CD4-positive, alpha-beta T cell treated with Interleukin-6 at 100 ng/mL for 8 hours (primary cell): ENCODE measurements at places on chromosomes 4 and X.

DNA sequence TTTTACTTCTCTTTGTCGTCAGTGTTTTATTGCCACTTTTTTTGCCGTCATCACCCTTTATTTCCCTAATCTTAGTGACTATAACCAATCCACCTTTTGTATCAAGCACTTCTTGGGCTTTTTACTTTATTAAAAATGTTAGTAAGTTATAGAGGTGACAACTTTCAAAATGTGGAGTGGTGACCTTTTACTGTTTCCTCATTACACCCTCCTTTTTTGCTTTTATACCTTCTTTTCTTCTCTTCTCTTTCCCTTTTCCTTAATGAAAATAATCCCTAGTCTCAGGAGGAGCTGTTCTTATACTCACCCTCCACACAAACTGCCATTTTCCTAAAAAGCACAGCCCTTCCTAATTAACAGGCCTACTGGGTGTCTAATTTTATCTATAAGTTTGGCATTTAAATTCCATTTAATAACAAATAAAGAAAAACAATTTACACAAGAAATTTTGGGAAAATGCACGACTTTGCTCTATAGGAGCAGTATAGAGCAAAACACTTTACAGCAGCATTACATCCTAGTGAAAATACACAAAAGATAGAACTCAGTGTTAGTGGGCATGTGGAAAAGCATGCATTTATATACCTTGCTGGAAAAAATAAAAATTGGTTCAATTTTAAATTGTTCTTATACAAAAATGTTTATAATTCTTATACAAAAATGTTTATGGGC is 27.3 kb downstream of the BBS12 start:
- no peak for DNase-seq

GRCh38 chr4:120769227-120769626 is 153.3 kb downstream of the PRDM5 start:
- no peak for DNase-seq

- no peak for DNase-seq
Measured at GRCh38 chr4:112855058-112855457, 194.4 kb upstream of the ANK2 start.

DNA sequence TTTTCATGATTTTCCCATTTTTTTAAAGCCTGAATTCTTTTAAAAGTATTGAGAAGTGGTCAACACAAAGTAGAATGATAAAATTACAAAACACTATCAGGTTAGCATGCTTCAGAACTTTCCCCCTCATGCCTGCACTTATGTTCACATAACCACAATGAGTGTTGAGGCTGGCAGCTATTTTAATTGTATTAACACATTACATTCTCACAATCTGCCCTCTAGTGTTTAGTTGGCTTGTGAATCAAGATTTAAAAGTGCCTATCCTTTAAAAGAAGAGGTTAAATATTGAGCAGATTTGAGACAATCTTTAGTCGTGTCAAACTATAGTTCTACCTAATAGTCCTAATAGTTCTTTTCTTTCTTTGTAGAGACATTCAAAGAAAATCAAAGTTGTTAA is 93.6 kb upstream of the NAP1L5 start:
- no peak for DNase-seq

DNA sequence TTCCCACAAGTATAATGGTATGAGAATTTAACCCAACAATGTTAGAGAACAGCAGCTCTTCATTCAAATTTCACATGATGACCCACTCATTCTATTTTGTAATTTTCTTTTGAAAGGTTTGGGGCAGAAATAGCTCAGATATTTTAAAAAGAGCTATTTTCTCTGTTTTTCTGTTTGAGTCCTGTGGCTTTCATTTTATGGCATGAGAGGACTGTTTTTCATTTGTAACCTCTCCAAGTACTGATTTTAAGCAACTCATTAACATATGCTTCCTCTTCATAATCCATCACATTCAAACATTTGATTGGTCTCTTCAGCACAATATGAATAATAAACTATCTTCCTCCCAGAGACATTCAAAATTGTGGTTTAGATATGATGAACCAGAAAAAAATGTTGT is 129.0 kb upstream of the TEX13A start:
- DNase-seq: no peak

DNA sequence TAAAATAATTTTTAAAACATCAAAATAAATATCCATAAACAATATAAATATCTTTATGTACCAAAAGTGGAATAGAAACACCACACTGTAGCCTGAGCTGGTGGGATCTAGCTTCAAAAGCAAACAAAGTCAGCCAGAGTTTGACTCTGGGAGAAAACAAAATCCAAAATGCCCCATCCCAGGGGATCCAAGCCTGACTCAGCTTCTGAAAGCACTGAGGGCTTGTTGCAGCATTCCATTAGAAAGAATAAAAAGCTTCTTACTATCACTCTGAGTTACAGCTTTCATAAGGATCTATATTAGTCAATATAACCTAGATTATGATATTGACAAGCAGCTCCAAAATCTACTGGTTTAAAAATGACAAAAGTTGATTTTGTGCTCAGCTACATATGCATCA is 149.7 kb upstream of the ANKRD50 start:
- DNase-seq: no peak

- DNase-seq: no peak
Measured at GRCh38 chr4:2394528-2394927, 23.9 kb downstream of the ZFYVE28 start.

GRCh38 chr4:13535708-13536361 is 8.5 kb downstream of the NKX3-2 start:
- no peak for DNase-seq

DNA sequence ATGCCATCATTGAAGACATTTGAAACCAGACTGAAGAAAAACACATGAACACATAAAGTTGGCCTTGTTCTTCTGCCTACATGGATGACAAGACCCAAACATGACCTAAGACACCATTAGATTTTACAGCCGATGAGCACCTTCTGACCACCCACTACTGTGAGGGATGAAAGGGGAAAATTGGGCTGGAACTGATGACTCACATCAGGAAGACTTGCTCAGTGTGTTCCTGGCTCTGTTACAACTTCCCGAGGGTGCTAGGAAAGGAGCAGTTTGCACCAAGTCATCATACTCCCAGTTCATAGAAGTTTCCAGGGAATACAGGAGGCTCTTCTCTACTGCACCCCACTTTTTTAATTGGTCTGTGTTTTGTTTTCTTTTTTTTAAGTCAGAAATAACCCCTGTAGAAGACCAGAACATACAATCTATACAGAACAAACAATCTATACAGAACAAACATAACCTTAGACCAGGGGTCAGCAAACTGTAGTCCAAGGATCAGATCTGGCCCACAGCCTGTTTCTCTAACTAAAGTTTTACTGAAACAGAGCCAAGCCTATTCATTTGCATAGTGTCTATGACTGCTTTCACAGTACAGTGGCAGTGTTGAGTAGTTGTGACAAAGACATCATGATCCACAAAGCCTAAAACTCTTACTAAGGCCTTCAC is 25.3 kb downstream of the BTC start:
- no peak for DNase-seq

GRCh38 chr4:141307241-141307689 is 86.6 kb downstream of the ZNF330 start:
- peak; percentile 40 for DNase-seq

- DNase-seq: peak; percentile 17
Measured at GRCh38 chrX:54495814-54496516, at the start of gene FGD1. TSS of gene FGD1 (minus strand) at chrX:54496234. CDS start at chrX:54495432, 802 bp downstream.

GRCh38 chr4:139666735-139667281 is 1.2 kb downstream of the MGST2 start:
- DNase-seq: peak; percentile 4

- DNase-seq: no peak
Measured at GRCh38 chr4:38073596-38074234, 113.5 kb downstream of the PTTG2 start.

GRCh38 chr4:34920032-34920431 is 1324.3 kb downstream of the ARAP2 start:
- DNase-seq: no peak

- no peak for DNase-seq
Measured at GRCh38 chr4:22458098-22458497, 57.8 kb downstream of the ADGRA3 start.

DNA sequence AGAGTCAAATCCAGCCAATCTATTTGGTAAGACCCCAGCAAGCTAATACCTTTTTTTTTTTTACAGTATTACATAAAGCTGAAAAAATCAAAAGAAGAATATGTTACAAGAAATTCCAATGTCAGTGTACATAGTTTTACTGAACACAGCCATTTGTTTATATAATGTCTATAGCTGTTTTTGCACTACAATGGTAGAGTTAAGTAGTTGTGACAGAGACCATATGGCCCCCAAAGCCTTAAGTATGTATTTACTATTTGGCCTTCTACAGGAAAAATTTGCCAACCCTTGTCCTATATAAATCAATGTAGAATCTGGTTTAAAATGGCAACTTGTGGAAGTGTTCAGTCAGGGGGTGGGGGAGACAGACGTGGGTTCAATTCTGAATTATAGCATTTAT is 60.7 kb downstream of the ANTXR2 start:
- DNase-seq: no peak

GRCh38 chr4:100852326-100852725 is 334.5 kb upstream of the EMCN start:
- DNase-seq: no peak

- DNase-seq: peak; percentile 20
Measured at GRCh38 chrX:130975947-130976346, 72.9 kb upstream of the ENOX2 start.

DNA sequence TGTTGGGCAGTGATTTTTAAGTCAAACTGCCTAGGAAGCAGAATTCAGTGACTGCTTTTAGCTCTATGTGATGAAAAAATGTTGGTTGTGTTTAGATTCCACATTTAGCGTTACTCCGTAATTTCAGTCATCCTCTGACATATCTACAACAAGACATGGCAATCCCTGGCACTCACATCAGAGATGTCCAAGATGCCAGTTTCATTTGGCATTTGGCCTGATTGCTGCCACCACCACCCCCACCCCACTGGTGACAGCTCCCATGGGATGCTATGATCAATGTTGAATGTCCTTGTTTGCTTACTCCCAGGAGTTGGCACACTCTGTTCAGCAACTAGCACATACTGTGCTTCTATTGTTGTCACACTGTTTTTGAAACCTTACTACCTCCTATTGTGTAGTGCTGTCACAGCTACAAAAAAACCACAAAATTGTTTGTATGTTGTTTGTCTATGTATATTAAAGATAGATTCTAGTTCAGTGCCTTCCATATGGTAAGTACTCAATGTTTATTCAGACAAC is 101.4 kb downstream of the AWAT2 start:
- no peak for DNase-seq

DNA sequence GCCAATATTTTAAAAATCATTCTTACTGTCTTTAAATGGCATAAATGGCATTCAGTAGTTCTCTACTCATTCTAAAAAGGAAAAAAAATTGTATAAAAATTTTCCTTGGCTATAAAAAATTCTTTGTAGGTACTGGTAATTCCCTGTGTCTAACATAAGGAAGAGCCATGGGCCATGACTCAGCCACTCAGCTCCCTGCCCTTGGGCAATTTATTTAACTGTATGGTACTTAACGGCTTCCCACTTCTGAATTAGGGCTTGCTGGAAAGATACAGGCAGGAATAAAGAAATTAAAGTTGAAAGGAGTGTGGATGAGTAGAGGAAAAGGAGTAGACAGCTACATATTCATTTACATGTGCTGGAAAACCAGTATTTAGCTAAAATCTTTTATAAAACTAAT is 30.6 kb downstream of the ABHD18 start:
- no peak for DNase-seq

GRCh38 chr4:140719686-140720085 is 36.5 kb downstream of the TBC1D9 start:
- no peak for DNase-seq

GRCh38 chr4:188429965-188430364 is 290.7 kb downstream of the TRIML1 start:
- DNase-seq: no peak

- no peak for DNase-seq
Measured at GRCh38 chr4:15443371-15444160, 15.7 kb downstream of the C1QTNF7 start.

DNA sequence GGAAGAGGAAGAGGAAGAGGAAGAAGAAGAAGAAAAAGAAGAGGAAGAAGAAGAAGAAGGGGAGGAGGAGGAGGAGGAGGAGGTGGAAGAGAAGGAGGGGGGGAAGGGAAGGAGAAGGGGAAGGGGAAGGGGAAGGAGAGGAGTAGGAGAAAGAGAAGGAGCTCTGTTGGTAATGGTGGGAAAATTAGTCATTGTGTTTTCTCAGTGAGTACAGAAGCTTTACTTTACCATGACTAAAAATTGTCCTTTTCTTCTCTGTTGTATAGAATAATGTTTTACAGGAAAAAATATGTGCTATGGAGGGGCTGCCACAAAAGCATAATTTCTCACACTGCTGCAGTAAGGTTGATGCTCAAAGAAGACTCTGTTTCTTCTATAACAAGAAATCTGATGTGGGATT is 4.1 kb downstream of the AFM start:
- DNase-seq: no peak

DNA sequence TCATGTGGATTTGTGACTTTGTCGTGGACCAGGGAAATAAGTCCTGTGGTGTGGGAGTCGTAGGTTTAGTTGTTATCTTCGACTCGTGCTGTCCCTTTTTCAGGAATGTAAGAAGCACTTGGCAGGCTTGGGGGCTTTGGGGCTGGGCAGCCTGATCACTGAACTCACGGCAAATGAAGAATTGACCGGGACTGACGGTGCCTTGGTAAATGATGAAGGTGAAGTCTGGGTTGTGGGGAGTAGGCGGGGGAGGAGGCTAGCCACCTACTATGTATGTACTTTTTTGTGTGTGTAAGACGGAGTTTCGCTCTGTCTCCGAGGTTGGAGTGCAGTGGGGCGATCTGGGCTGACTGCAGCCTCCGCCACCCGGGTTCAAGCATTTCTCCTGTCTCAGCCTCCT is 1.2 kb downstream of the TAF1 start:
- DNase-seq: no peak

DNA sequence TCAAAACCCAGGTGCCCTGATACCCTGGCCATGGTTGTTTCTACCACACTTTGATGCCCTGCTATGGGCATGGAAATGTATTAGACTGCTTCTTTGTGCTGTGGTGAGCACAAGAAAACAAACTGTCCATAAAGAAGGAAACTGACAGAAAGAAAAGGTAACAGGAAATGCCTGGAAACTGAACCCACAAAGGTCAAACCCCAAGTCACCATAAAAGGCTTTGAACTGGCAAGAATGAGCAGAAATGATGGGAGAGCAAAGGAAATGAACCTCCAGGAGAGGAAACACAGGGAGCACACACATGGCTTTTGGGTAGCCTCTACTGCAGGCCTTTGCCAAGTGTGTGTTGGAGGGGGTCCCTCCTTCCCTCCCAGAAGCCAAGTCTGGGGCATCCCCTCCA is 35.0 kb downstream of the LHFPL1 start:
- DNase-seq: no peak

GRCh38 chr4:39433878-39434492 is 24.7 kb downstream of the RPL9 start:
- no peak for DNase-seq

DNA sequence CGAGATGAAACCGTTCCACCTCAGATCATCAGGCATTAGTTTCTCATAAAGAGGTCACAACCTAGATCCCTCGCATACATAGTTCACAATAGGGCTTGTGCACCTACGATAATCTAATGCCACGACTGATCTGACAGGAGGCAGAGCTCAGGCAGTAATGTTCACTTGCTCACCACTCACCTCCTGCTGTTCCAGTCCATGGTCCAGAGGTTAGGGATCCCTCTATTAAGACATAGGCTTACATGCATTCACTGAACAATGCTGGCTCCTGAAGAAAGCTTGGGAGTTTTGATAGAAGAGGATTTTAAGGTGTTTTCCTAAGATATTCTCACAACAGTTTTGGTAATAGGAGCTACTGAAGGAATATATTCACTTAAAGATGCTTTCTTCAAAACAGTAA is 236.1 kb upstream of the FTHL17 start:
- no peak for DNase-seq

- no peak for DNase-seq
Measured at GRCh38 chr4:111689731-111690130, 455.5 kb upstream of the FAM241A start.
